Activated CD4-positive, alpha-beta T cell treated with anti-CD3 and anti-CD28 coated beads, Interleukin-2, amount 50 U/mL, for 16 hours (primary cell): ENCODE measurements at places on chromosomes 4 and X.

DNA sequence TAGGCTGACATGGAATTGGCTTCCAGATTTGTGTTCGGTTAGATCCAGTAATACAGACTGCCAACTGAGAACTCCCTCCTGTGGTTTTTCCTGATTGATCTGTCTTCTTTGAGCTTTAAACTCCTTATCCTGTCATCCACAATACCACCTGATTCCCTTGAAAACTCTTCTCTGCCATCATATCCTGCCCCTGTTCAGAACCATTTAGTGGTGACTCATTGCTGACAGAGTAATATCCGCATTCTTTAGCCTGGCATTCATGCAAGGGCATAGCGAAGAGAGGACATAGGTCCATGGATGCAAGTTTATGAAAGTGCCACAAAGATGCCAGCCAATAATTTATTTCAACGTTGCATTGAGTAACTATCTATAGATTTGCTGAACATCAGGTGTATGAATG lies 76.6 kb downstream of the ITIH6 start:
- no peak for DNase-seq

GRCh38 chr4:41176340-41176739 lies 38.0 kb downstream of the APBB2 start:
- no peak for DNase-seq

DNA sequence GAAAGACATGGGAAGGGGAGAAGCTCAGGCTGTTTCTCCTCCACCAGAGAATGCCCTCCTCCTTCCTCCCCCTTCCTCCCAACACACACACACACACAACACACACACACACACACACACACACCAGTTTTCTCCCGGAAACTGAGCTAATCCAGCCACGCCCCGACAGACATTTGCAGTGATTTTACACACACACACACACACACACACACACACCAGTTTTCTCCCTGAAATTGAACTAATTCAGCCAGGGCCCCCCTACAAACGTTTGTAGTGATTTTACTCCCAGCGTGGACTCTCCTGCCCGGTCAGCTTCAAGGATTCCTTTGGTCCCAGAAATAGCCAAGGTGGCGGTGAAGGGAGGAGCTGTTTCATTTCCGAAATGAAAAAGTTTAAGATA lies 32.9 kb upstream of the STX18 start:
- DNase-seq = peak; percentile 41

GRCh38 chr4:3174371-3175338 lies 74.3 kb upstream of the MSANTD1 start:
- DNase-seq = no peak

DNA sequence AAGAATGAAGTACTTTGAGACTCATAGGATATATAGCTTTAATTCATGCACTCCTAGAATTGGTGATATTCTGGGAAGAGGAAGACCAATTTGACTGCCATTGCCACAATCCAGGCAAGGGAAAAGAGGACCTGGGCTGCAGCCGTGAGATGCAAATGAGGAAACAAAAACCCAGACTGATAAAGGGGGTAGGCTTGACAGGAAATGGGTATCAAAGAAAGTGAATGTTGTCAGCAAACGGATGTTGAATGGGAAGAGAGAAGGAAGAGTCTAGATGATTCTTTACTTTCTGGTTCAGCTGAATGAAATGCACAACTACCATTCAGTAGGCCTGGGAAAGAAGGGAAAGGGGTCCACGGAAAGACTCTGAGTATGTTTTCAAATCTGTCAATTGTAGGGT lies 17.1 kb upstream of the ARHGEF6 start:
- no peak for DNase-seq

GRCh38 chrX:58025979-58026378 lies 115.7 kb upstream of the ZXDA start:
- DNase-seq = peak; percentile 42

GRCh38 chr4:107888237-107888636 lies 43.1 kb upstream of the CYP2U1 start:
- no peak for DNase-seq

DNA sequence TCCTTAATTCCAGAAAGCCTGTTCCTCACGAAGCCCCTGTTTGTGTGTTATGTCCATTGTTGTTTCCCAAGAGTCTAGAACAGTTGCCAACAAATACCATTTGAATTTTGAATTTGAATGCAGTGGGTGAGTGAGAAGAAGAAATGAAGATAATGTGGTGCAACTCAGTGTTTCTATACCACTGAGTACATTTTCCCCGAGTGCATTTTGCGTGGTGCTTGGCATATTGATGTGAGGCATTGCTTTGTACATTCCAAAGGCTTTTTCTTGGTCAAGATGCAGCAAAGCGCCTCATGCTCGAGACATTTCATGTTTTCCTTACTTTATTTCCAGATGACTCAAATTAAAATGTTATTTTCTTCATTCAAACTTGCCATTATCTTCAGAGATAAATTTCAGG lies 253.1 kb upstream of the RPS6KA3 start:
- no peak for DNase-seq

- peak; percentile 92 for DNase-seq
Observed at GRCh38 chrX:1582686-1583437, 8.5 kb upstream of the AKAP17A start.

DNA sequence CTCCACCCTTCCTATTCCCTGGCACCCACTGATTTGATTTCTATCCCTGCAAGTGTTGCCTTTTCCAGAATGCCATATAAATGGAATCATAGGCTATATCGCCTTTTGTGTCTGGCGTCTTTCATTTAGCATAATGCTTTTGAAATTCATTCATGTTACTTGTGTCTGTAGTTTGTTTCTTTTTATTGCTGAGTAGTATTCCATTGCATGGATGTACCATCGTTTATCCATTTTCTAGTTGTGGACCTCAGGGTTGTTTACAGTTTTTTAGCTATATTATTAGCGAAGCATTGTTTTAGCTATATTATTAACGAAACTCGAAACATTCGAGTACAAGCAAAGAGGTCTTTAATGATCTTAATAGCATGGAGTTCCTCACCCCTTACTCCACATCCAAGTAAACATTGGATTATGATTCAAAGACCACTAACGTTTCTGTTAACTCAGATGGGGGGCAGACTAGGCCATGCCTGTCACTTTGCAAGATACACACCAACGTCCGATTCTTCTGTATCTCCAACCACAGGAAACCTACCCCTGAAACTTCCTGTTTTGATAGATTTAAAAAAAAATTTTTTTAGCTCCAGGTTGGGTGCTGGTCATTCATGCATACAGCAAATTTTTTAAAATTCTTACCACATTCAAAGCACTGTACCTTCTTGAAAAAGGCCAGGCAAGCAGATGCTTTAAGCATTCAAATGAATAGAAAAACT lies 1.1 kb downstream of the DCK start:
- peak; percentile 37 for DNase-seq

GRCh38 chrX:97308171-97308570 lies 424.5 kb downstream of the RPA4 start:
- DNase-seq = no peak

GRCh38 chr4:3062471-3062870 lies 11.9 kb downstream of the HTT-AS start:
- DNase-seq = no peak

DNA sequence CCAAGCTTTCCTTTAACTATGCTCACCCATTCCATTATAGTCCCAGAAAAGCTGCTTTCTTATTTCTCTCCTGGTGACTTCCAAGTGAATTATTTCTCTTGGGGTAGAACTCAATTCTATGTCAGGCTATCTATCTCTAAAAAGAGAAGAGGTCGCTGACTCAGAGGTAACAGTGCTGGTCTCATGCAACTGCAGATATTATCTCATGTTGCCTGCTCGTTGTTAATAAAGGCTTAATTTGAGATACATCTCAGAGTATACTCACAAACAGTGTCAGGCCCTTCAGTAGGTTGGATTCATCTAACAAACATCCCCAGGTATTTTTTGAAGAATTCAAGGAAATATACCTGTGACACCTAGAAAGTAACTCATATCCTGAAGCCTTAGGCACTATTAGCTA lies 2.7 kb downstream of the TMEM154 start:
- DNase-seq = no peak
